ENCODE measurements at places on chromosomes 7 and 10. TPM values are rescaled to one million over a fixed set of nuclear protein-coding genes. Genes with fewer than 3 reads are reported as not detected.

DNA sequence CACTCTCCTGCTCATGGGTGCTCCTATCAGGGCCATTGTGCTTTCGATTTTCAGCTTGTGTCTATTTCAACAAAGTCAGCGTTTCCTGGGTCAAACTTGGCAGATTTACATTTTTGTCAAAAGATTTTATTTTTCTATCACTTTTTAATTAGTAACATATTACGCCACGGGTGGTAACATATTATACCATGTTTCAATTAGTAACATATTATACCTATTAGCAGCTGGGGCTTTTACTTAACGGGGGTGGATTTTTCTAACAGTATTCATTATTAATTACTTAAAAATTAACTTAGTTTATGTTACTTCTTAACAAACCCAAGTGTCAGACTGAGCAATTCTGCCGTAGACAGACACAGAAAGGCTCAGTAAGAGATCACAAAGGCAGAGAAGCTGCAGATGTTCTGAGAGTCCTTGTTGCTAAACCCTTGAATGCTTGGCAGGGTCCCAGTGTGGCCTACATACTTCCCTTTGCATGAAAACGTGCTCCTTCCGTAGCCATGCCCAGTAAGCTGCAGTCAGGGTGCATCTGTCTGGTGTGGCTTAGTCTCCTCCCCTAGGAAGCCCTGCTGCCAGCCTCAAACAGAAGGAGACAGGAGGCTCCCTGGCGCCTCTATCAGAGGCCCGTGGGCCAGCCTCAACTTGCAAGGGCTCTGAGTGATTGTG, 263.1 kb upstream of the CXCL12 start:
- DNase-seq = no peak

DNA sequence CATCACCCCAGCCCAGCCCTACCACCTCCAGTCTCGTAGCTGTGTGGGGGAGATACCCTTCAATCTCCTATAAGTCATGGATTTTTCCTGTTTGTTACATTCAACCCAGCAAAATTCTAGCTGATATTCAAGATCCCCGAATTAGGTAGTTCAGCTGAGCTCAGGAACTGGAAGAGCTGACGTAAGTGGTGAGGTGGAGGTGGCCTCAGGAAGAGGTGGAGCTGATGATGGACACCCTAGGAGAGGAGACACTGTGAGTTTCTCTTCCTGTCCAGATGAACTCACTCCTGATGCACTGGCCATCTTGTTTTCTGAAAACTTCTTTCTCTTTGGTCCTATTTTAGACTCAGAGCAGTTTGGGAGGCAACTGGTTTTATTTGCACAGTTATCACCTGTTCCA, 90.5 kb upstream of the PITRM1 start:
- DNase-seq = peak; percentile 98

The PDE6C gene
- not detected for total RNA-seq

The TUBAL3 gene
- total RNA-seq = not detected

DNA sequence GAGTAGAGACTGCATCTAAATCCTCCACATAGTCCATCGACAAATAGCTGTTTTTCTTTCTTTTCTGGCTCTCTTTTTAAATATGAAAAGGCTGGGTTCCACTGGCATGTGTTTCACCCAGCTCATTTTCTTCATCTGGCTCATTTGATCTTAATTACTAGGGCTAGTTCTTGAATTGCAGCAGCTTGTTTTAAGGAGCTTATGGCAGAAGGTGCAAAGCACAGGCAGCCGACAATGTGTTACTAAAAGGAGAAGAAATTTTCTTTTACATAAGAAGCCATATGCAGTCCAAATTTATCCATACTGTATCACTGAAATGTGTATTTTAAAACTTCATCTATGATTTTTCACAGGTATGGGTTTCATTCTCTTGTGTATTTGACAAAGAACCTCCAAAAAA, 205.6 kb upstream of the PTER start:
- no peak for DNase-seq
